ENCODE measurements at places on chromosomes 5 and 9.

DNA sequence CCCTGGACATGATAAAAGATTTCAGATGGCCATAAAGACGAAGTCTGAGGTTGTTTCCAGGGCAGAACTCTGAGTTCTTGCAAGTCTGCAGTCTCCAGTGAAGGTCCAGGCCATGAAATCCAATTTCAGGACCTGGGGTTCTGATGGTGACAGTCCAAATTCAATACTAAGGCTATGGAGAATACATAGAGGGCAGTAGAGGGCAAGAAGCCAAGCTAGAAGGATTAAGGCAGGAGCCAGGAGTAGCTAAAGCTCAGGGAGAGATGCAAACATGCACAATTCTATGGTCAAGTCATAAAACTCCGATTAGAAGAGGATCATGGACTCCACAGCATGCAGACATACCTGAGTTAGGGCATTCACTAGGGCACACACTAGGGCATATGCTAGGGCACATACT lies 11.4 kb downstream of the SLIT3 start:
- no peak for DNase-seq

- DNase-seq = no peak
Measured at GRCh38 chr5:61050292-61050691, 105.3 kb downstream of the NDUFAF2 start.

GRCh38 chr5:89973516-89973915 lies 436.0 kb downstream of the CETN3 start:
- no peak for DNase-seq

GRCh38 chr9:124292696-124293593 lies 35.2 kb downstream of the NEK6 start:
- DNase-seq = no peak
